Lower leg skin (tissue), 4 donors: ENCODE measurements at places on chromosomes 16 and 17. TPM values are rescaled to one million over a fixed set of nuclear protein-coding genes. Genes with fewer than 3 reads are reported as not detected.

The FOXN1 gene
- 65.0 TPM for total RNA-seq

The HBA1 gene
- total RNA-seq: 2.5 TPM

The TK2 gene
- total RNA-seq: 15.3 TPM

The MSLN gene
- total RNA-seq: 4.0 TPM

The ASGR1 gene
- 1.3 TPM for total RNA-seq

The TRPV3 gene
- 33.2 TPM for total RNA-seq

The KCNAB3 gene
- 0.10 TPM for total RNA-seq

The UNC13D gene
- 5.0 TPM for total RNA-seq

The PTGES3L gene
- not detected for total RNA-seq

The DNAJC7 gene
- 85.5 TPM for total RNA-seq

The NPB gene
- total RNA-seq: 0.71 TPM

The TMED6 gene
- total RNA-seq: not detected

The ADGRG3 gene
- 1.1 TPM for total RNA-seq

The HYDIN gene
- total RNA-seq: 0.15 TPM

The MYH8 gene
- not detected for total RNA-seq

The ZPBP2 gene
- not detected for total RNA-seq

The SEPTIN1 gene
- total RNA-seq: 0.91 TPM

The REXO5 gene
- total RNA-seq: 2.8 TPM

The TEKT3 gene
- total RNA-seq: 2.5 TPM

The CPD gene
- 47.0 TPM for total RNA-seq

The GUCY2D gene
- total RNA-seq: not detected

The TMEM208 gene
- total RNA-seq: 20.8 TPM

The CTDNEP1 gene
- 75.4 TPM for total RNA-seq

The WNK4 gene
- total RNA-seq: 0.62 TPM

The CHRNE gene
- total RNA-seq: 2.2 TPM

The ASPHD1 gene
- not detected for total RNA-seq

The FBXW10 gene
- not detected for total RNA-seq

The MYOCD gene
- total RNA-seq: 0.80 TPM

The PHKG2 gene
- 29.2 TPM for total RNA-seq

The CASKIN2 gene
- 17.9 TPM for total RNA-seq

The CDK3 gene
- total RNA-seq: 8.4 TPM

The CYB5D1 gene
- 8.3 TPM for total RNA-seq

The KRTAP16-1 gene
- not detected for total RNA-seq

The SEZ6 gene
- total RNA-seq: not detected

The ZNF750 gene
- 219 TPM for total RNA-seq

The ALOX15 gene
- total RNA-seq: not detected

The ZMYND15 gene
- 1.7 TPM for total RNA-seq

The SLFN13 gene
- 7.8 TPM for total RNA-seq

The NPIPB6 gene
- 1.5 TPM for total RNA-seq

The GALR2 gene
- not detected for total RNA-seq

The ITGAX gene
- total RNA-seq: 1.5 TPM

The FNDC8 gene
- total RNA-seq: not detected

The CLEC3A gene
- total RNA-seq: not detected
